Stimulated activated naive CD8-positive, alpha-beta T cell treated with anti-CD3 and anti-CD28 coated beads, Interleukin-15, amount 100 ng/mL, for 72 hours (primary cell): ENCODE measurements at places on chromosomes 2 and 18.

DNA sequence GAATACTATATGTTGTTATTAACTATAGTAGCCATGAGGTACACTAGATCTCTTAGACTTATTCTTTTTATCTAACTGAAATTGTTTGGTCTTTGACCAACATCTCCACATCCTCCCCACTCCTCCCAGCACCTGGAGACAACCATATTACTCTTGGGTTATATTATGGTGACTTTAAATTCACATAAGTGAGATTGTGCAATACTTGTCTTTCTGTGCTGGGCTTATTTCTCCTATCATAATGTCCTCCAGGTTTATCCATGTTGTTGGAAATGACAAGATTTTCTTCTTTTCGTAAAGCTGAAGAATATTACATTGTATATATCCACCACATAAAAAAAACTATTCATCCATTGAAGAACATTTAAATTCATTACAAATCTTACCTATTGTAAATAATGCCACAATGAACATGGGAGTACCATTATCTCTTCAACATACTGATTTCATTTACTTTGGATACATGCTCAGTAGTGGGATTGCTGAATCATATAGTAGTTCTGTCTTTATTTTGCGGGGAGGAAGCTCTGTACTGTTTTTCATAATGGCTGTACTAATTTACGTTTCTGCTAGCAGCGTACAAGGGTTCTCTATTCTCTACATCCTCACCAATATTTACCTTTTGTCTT lies 159.2 kb upstream of the SCN7A start:
- no peak for DNase-seq

- no peak for DNase-seq
Measured at GRCh38 chr2:27708666-27709065, 45.0 kb downstream of the SLC4A1AP start.

DNA sequence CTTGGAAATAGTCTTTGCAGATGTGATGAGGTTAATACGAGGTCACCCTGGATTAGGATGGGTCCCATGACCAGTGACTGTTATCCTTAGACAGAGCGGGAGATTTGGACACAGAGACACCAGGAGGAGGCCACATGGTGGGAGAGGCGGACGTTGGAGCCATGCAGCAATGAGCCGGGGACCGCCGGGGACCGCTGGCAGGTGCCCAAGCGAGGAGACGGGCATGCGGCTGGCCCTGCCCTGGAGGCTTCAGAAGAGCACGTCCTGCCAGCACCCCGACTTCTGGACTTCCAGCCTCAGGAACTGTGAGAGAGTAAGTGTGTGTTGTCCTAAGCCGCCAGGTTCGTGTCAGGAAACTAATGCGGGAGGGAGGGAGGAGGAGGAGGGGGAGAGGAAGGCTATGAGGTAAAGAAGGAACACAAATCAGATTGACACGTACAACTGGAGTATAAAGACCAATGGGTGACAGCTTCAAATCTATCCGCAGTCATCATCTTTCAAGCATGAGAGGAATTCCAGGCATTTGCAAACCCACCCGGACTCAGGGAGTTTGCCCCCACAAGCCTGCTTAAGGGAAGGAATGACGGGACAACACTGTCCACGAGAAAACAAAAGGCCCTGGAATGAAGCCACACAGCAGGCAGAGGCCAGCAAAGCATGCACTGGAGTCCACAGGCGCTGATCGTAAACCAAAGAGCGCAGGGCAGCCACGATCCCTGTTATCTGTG lies 11.6 kb upstream of the BOK start:
- no peak for DNase-seq

DNA sequence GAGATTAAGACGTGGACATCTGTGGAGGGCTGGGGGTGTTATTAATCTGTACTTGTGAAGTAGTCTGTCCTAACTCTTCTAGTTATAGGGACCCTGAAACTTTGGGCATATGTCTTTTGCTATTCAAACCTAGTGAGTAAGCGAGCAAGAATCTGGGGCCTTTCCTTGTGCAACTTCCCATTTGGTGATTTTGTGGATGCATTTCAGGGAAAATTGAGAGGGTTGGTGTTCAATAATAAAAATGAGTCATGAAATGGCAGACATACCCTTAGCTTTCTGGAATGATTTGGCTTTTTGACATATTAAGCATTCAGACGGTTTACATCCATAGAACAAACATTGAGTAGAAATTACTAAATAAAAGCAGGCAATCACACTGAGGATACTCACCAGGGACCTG lies 17.0 kb downstream of the COL4A4 start:
- DNase-seq = no peak

GRCh38 chr2:65383541-65384488 lies 48.6 kb downstream of the SPRED2 start:
- DNase-seq = no peak

DNA sequence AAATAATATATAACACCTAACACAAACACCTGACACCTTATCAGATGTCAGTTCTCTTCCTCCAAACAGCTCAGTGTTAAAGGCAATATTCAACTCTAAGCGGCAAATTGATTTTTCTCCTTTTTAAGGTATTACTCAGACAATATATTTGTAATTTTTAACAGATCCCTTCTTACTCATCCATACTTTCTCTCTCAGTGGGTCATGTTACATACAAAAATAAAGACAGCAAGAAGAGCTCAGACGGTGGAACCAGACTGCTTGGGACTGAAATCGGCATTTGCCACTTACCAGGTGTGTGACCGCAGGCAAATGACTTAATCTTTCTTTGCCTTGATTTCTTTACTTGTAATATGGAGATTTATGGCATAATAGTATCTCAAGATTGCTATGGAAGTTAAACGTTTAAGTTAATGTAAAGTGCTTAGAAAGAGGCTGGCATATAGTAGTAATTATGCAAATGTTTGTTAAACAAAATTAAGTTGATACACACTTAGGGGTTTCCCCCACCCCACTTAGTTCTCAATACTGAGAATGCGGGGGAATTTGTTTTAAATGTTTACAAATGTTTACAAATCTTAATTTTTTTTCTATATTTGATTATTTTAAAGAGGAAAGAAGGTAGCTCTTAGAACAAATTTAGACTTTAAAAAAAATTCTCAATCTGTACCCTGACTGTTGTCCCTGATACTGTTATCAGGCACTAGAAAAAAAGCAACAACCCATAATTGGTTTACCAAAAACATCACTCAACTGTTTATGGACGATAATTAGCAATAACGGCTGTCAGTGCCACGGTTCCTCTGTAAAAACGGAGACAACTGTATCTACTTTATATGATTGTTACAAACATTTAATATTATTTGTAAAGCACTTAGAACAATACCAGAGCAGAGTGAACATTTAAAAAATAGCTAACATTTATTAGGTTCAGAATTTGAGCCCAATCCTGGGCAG lies 25.6 kb downstream of the MAP3K2 start:
- DNase-seq = no peak
